GM12865 (cell line): ENCODE measurements at places on chromosomes 3 and 15.

DNA sequence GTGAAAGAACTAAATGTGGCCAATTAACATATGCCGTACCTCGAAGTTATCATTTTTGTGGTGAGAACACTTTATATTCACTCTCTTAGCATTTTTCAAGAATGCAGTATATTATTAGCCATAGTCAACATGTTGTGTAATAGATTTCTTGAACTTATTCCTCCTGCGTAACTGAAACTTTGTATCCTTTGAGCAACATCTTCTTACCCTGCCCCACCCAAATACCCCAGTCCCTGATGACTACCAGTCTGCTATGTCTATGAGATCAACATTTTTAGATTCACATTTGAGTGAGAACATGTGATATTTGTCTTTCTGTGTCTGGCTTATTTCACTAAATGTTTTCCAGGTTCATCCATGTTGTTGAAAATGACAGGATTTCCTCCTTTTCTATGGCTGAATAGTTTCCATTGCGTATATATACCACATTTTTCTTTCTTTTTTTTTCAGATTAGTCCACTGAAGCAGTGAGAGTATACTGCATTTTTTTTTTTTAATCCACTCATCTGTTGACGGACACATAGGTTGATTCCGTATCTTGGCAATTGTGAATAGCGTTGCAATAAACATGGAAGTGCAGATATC is 12.7 kb upstream of the KBTBD8 start:
- DNase-seq, result no peak

- no peak for DNase-seq
Measured at GRCh38 chr3:58104712-58105111, 96.5 kb downstream of the FLNB start.

GRCh38 chr15:91604122-91604521 is 249.4 kb upstream of the SLCO3A1 start:
- DNase-seq, result no peak

GRCh38 chr3:12483410-12483809 is 870 bp upstream of the TSEN2 start:
- no peak for DNase-seq

- DNase-seq, result no peak
Measured at GRCh38 chr15:27258287-27258686, 287.3 kb downstream of the GABRG3 start.
